Airway epithelial cell (primary cell): ENCODE measurements at places on chromosomes 1 and 21. TPM values are rescaled to one million over a fixed set of nuclear protein-coding genes. Genes with fewer than 3 reads are reported as not detected.

Gene SLC44A5
- total RNA-seq: 0.07 TPM in 1 of 2 replicates, not detected in the other

Gene NR5A2
- total RNA-seq: not detected in 2 replicates

Gene DCST1
- total RNA-seq: not detected in 2 replicates

Gene KRTAP19-3
- total RNA-seq: not detected in 2 replicates

Gene KCNT2
- not detected in 2 replicates for total RNA-seq

Gene S100A10
- 554 and 603 TPM in 2 replicates for total RNA-seq

Gene BMP8B
- total RNA-seq: under 0.01 and 0.07 TPM in 2 replicates

Gene HES5
- total RNA-seq: 17.2 and 17.8 TPM in 2 replicates

Gene CCDC181
- total RNA-seq: 0.51 and 1.1 TPM in 2 replicates

Gene ARHGEF16
- 24.3 and 24.5 TPM in 2 replicates for total RNA-seq

Gene CLCA4
- total RNA-seq: 3.1 and 6.5 TPM in 2 replicates

Gene PDPN
- total RNA-seq: 18.9 and 22.6 TPM in 2 replicates

Gene SKI
- total RNA-seq: 18.4 and 25.5 TPM in 2 replicates

Gene POFUT2
- total RNA-seq: 13.1 and 14.4 TPM in 2 replicates

Gene NIPAL3
- total RNA-seq: 49.6 and 64.5 TPM in 2 replicates

Gene PDE4DIP
- total RNA-seq: 15.5 and 21.1 TPM in 2 replicates

Gene LMX1A
- not detected in 2 replicates for total RNA-seq

Gene AKR7A3
- total RNA-seq: 0.14 and 0.19 TPM in 2 replicates

Gene CFHR5
- not detected in 2 replicates for total RNA-seq

Gene FAM229A
- 0.78 and 1.3 TPM in 2 replicates for total RNA-seq

Gene ANKRD35
- 16.9 and 19.6 TPM in 2 replicates for total RNA-seq

Gene MYOM3
- total RNA-seq: under 0.01 and 0.46 TPM in 2 replicates

Gene VASH2
- 0.05 and 0.49 TPM in 2 replicates for total RNA-seq

Gene ALPL
- not detected in 2 replicates for total RNA-seq

Gene CATSPERE
- total RNA-seq: 0.07 TPM in 1 of 2 replicates, not detected in the other

Gene GJA8
- not detected in 2 replicates for total RNA-seq

Gene ZMYM1
- total RNA-seq: 6.7 and 13.5 TPM in 2 replicates

Gene PLPPR5
- not detected in 2 replicates for total RNA-seq

Gene ZNF695
- total RNA-seq: 2.6 and 5.9 TPM in 2 replicates

Gene FCRL2
- total RNA-seq: not detected in 2 replicates

Gene PPIAL4G
- not detected in 2 replicates for total RNA-seq

Gene NPPA
- not detected in 2 replicates for total RNA-seq

Gene CFAP141
- total RNA-seq: not detected in 2 replicates

Gene FMN2
- total RNA-seq: not detected in 2 replicates

Gene NBL1
- 64.3 and 69.5 TPM in 2 replicates for total RNA-seq

Gene CTTNBP2NL
- 12.2 and 19.4 TPM in 2 replicates for total RNA-seq

Gene GREM2
- not detected in 2 replicates for total RNA-seq

Gene CD101
- 0.07 and 0.14 TPM in 2 replicates for total RNA-seq
